Adipocyte (in vitro differentiated cells): ENCODE measurements at places on chromosomes 4 and X.
A peak's percentile ranks its signal among the peaks of the same experiment; 100 is the strongest.

DNA sequence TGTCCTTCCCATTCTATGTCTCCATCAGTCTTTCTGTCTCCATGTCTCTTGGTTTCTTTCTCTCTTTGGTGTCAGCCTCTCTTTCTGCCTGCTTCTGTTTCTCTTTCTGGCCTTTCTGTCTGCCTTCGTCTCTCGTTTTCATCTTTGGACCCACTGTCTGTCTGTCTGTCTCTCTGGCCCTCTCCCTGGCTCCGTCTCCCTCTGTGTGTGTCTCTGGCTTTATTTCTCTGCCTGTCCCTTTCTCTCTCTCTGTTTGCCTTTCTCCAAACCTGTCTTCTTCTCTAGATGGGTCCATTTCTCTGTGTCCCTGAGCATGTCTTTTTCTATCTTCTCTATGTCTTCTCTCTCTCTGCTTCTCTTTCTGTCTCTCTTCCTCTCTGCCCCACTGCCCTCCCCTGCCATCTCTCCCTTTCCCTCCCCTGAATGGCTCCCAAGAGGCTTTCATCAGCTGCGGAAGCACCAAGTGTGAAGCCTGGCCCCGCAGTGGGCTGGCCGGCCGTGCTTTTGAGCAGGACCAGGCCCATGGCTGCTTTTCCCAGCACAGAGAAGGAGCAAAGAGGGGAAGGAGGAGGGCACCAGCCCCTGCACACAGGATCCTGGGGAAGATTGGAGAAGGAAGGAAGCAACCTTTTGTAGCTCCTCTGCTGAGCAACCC, 57.4 kb downstream of the PJA1 start:
- no peak for DNase-seq

GRCh38 chrX:30657196-30658161, 4.3 kb downstream of the GK start:
- DNase-seq, result no peak

GRCh38 chrX:28609917-28610613, 22.8 kb downstream of the IL1RAPL1 start:
- no peak for DNase-seq

- DNase-seq, result no peak
These were observed 10.3 kb upstream of the SLC10A4 start for GRCh38 chr4:48472794-48473193.

DNA sequence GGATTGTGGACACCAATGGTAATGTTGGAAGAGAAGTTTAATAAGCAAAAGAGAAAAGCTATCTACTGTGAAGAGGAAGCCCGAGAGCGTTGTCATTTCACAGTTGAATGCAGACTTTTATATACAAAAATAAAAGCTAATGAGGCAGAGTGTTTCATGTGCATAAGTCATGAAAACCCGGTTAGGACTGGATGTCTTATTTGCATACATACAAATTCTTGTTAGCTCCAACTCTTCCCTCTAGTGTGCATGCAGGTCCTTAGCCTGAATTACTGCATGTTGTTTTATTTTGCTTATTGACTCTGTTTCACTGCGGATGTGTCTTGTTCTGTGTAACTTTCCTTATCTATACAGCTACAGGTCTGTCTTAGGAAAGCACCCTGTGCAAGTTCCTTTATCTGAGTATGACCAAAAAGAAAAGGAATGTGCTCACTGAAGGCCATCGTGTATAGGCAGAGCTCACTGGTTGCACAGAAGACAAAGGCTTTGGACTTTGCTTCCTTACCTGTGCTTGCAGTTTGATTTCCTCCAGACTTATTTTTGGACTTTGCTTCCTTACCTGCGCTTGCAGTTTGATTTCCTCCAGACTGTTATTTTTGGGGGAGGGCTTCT, 25.1 kb upstream of the UGT2B11 start:
- no peak for DNase-seq

- DNase-seq, result no peak
These were observed 89.2 kb upstream of the GPM6B start for GRCh38 chrX:13906093-13906492.

- no peak for DNase-seq
These were observed 31.6 kb upstream of the LSM6 start for GRCh38 chr4:146143888-146144287.

DNA sequence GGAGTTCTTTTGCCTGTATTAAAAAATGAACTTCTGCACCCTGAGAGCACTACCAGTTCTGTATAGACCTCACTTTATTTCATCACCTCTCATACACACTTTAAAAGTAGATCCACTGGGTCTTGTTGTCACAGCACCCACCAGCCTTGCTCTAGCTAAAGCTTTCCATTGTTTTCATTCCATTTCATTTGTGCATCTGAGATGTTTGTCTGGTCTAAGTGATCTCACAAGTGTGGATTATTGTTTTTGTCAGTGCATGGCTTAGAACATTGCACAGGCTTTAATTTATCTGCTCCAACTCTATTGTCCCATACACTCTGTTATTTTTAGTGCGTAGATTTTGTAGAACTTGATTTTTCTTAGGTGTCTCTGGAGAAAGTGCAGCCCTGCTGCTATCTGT, 1157.5 kb upstream of the PABPC4L start:
- DNase-seq, result peak; percentile 20

- DNase-seq, result no peak
These were observed 392.5 kb downstream of the ZNF674 start for GRCh38 chrX:46152756-46153155.

DNA sequence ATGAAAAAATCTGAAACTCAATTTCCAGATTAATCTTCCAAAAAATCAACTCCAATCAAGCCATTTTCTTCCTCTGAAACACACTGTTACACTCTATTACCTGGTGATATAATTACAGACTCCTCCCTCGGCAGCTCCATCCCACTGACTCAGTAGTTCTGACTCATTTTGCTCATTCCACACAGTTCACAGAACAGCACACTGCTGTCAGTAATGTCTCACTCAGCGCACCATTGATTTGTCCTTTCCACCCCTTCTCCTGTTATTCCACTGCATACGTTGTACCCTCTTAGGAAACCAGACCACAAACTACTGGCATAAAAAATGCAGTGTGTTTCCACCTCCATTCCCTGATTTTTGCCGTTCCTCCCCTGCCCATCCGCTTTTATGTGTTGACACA, 212.7 kb downstream of the SLIT2 start:
- DNase-seq, result peak; percentile 53

DNA sequence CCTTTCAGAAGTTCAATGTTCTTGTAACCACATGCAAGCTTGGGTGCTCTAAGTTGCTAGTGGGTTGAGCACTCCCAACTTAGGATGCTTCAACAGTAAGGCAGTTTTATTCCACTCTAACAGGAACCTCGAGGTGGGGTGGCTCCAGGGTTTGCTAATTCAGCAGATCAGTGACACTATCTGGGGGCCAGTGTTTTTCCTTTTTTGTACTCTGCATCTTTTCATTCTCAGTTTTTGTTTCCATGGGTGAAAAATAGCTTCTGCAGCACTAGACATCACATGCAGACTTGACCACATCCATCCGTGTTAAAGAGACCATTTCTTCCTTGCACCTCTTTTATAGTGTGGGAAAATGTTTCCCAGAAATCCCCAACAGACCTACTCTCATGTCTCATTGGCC, 497.6 kb downstream of the STIM2 start:
- no peak for DNase-seq

GRCh38 chr4:145681518-145681917, 1.6 kb downstream of the C4orf51 start:
- DNase-seq, result no peak

GRCh38 chr4:110798687-110799086, 175.8 kb upstream of the PITX2 start:
- DNase-seq, result no peak

DNA sequence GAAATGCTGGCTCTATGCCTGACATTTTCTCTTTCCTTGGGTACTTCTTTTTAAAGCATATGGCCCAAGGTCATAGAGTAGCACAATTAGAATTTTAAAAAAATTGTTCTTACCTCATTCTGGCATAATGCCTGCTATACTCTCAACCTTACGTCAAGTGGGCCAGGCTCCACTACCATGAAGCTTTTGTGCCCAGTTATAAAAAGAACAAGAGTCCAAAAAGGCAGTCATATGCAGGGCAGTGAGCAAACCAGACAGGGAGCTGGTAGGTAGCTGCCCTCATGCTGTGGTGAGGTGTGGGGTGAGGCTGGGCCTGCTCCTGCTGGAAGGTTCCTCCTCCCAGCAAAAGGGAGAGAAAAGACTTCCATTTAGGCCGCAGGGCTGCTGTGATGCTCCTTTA, 64.4 kb upstream of the UCP1 start:
- DNase-seq, result no peak

- peak; percentile 5 for DNase-seq
These were observed 216.2 kb upstream of the BMP3 start for GRCh38 chr4:80814266-80814665.

- peak; percentile 0 for DNase-seq
These were observed 408.2 kb downstream of the SMARCA1 start for GRCh38 chrX:129115104-129115503.

GRCh38 chrX:124493984-124494383, 147.6 kb downstream of the SH2D1A start:
- DNase-seq, result no peak

GRCh38 chr4:10066670-10067651, 45.7 kb upstream of the SLC2A9 start:
- DNase-seq, result no peak

- peak; percentile 84 for DNase-seq
These were observed 312.0 kb downstream of the CAMK2D start for GRCh38 chr4:113449410-113449974.

GRCh38 chrX:15853586-15854079, 980 bp downstream of the AP1S2 start:
- peak; percentile 40 for DNase-seq

GRCh38 chr4:153221783-153222706, 17.8 kb downstream of the TRIM2 start:
- DNase-seq, result peak; percentile 95

- DNase-seq, result no peak
These were observed 81.3 kb downstream of the ARHGAP24 start for GRCh38 chr4:85556283-85556682.

GRCh38 chrX:151082077-151082948, 94.1 kb upstream of the GPR50 start:
- peak; percentile 76 for DNase-seq

DNA sequence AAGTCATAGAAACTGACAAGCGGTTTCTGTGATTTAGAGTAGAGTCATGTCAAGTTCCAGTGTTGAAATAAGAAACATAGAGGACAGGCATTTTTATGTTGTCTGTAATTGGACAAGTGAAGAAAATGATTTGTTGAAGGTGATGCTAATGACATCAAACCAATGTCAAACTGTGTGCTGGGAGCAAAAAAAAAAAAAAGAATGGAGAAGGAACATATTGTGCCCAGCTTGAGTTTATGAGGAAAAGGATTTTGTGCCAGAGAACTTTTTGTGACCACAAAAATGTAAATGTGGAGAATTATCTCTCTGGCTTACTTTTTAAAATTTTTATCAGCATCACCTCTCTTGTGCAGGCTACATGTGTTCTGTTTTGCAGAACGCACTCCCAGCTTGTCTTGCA, 495.7 kb downstream of the RAPGEF2 start:
- no peak for DNase-seq

DNA sequence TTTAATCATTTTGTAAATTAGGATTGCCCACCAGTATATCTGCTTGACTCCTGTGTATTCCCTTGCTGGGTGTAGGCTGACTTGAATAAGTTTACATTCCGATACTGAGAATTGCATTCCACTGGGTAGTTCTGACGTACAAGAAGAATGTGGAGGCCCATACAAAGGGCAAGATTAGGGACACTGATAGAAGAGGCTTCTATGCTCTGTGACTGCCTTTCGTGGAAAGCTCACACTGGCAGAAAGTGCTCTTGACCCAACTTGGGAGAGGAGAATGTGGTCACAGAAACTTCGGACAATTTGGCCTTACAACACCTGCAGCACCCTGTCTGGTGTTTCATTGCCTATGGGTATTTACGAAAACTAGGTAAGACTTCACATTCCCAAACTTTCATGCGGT, 126.3 kb downstream of the RAPGEF2 start:
- peak; percentile 85 for DNase-seq

DNA sequence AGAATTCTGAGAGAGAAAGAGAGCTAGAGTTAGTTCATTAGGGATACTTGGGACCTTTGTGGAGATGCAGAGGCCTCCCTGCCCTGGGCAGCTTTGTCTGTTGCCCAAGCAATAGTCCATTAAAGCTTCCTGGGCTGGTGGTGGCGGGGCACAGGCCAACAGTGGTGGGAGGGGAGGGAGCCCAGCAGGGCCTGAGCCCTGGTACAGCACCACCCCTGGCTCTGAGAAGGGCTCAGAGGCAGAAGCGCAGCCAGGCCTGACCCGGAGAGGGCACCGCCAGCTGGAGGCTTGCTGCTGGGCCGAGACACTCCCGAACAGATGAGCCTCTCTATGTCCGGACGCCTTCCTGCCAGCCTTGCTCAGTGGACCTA, 65.3 kb downstream of the EFNB1 start:
- no peak for DNase-seq

DNA sequence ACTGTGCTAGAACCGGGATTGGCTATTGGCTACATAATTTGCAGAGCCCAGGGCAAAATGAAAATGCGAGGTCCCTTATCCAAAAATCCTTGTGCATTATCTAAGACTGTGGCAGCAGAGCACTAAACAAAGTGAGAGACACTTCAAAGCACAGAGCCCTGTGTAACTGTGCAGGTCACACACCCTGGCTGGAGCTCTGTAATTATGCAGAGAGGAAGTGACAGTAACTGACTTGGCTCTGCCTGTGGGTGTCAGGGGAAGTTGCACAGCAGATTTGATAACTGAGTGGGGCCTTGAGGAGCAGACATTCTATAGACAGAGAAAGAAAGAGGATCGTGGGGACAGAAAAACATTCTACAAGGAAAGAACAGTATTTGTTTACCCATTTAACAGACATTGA, 173.5 kb upstream of the FMR1 start:
- no peak for DNase-seq

DNA sequence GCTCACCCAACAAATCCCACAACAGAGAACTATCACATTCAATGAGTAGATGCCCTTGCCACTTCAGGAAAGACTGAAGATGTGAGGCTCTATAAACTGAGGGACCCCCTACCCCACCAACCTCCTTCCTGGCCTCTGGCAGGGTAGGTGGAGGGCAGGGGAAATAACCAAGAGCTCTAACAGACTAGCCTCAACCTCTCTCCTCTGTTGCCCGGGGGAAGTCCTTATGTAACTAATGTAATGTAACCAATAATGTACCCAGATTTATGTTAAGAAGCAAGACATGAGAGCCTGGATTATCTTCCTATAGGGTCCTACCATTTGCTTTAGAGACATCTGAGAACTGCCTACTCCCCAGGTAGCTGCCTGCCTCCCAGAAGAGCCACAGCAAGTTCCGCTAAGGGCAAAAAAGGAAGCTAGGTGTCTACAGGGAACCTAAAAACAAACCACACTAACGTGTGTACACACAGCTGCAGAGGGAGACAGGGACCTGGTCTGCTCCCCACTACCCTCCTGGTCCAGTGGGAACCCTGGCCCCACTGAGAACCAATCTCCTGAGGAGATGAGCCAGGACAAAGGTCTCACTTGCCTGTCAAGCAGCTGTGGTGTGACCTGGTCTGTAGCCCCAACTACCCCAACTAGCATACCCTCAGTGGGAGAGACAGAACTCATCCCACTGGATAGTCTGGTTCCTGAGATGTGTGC, 17.7 kb downstream of the OTUD5 start:
- no peak for DNase-seq

- DNase-seq, result peak; percentile 62
These were observed 15.8 kb downstream of the UBE2K start for GRCh38 chr4:39713691-39714090.
